ENCODE measurements at places on chromosomes 13 and 19.

GRCh38 chr13:38661010-38661675 is 25.7 kb upstream of the FREM2 start:
- no peak for DNase-seq

GRCh38 chr19:1206864-1207450 is 1.4 kb downstream of the STK11 start:
- no peak for DNase-seq

- no peak for DNase-seq
Observed at GRCh38 chr13:66313413-66313812, 916.7 kb downstream of the PCDH9 start.

GRCh38 chr13:105519771-105520170 is 1015.7 kb downstream of the EFNB2 start:
- DNase-seq: no peak

GRCh38 chr19:45716359-45717130 is 14.2 kb downstream of the FBXO46 start:
- no peak for DNase-seq

- DNase-seq: no peak
Observed at GRCh38 chr13:57925250-57925649, 293.7 kb downstream of the PCDH17 start.

DNA sequence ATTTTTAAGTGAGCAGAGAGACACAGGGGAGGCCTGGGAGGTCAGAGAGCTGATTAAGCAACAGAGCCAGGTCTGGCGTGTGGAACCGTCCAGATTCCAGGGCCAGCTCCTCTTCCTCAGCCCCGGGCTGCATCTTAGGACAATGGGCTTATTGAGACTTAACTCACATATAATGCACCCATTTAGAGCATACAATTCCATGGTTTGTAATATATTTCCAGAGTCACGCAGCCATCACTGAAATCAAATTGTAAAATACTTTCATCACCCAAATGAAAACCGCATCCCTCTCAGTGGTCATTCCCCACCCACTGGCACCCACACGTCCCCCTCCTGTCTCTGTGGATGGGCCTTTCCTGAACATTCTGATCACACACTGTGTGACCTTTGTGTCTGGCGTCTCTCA is 2.1 kb upstream of the HMG20B start:
- no peak for DNase-seq

- DNase-seq: peak; percentile 86
Observed at GRCh38 chr19:41641879-41642485, 15.1 kb upstream of the CEACAM4 start.

DNA sequence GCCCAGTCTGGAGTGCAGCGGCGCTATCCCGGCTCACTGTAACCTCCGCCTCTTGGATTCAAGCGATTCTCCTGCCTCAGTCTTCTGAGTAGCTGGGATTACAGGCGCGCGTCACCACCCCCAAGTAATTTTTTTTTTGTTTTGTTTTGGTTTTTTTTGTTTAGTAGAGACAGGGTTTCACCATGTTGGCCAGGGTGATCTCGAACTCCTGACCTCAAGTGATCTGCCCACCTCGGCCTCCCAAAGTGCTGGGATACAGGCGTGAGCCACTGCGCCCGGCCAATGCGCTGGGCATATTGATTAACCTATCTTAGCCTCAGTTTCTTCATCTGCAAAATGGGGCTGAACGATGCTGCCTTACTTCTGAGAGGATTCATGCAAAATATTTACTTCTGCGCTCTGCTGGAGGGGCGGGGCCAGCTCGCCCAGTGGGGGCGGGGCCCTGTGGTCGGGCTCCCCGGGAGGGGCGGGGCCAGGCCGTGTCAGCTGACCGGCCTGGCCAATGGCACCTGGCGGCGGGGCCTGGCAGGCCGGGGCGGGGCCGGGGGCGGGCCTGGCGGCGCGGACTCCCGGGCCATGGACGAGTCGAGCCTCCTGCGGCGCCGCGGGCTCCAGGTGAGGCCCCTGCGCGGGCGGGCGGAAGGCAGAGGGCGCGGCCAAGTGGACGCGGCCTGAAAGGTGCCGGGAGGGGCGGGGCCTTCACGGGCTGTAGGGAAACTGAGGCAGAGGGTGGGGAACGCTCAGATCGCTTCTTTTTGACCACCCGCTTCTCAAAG is at the start of gene MAST3:
MAST3 (plus strand) TSS at position 562 of the 776 bp plus-strand sequence; CDS start at position 577, 15 bp downstream.
- DNase-seq: peak; percentile 99

DNA sequence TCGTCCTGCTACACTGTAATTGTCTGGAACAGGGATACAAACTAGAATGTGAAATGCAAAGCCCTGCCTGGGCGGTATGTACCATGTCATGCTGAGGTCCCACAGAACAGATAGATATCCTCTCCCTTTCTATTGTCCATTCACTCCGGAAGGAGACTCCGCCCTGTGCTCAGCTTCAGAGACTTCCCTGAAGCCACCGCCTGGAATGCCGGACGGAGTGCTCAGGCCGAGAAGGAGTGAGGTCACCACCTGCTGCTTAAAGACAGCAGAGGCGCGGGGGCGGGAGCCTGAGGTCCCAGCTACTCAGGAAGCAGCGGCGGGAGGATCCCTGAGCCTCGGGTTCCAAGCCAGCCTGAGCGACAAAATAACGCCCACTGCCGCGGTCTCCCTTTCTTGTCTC is 890 bp upstream of the ZNF611 start:
- DNase-seq: no peak

DNA sequence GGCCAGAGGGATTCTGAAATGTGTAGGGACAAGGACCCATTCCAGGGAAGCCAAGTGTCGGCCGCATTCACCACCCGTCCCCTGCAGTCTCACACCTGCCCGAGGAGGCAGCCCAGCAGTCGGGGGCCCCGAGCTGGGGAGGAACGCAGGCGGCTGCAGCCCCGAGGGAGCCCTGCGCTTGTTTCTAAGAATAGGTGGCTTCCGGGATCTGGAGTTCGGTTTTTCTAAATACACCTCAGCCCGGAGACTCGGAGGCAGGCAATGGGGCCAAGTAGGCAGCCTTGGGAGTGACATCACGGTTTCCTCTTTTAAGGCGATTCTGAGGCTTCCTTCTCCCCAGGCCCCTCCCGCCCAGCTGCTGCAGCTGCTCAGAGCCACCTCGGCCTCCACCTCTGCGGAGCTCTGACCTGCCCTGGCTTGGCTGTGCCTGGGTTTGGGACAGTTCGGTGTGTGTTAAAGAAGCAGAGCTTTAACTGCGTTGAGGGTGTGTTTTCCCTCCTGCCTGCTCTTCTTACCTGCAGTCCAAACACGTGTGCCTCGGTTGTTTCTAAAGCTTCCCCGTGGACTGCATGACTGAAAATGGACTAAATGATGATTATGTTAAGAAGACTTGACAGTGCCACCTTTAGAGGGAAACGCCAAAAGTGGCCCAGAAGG is 80.5 kb downstream of the COL4A2 start:
- DNase-seq: no peak

DNA sequence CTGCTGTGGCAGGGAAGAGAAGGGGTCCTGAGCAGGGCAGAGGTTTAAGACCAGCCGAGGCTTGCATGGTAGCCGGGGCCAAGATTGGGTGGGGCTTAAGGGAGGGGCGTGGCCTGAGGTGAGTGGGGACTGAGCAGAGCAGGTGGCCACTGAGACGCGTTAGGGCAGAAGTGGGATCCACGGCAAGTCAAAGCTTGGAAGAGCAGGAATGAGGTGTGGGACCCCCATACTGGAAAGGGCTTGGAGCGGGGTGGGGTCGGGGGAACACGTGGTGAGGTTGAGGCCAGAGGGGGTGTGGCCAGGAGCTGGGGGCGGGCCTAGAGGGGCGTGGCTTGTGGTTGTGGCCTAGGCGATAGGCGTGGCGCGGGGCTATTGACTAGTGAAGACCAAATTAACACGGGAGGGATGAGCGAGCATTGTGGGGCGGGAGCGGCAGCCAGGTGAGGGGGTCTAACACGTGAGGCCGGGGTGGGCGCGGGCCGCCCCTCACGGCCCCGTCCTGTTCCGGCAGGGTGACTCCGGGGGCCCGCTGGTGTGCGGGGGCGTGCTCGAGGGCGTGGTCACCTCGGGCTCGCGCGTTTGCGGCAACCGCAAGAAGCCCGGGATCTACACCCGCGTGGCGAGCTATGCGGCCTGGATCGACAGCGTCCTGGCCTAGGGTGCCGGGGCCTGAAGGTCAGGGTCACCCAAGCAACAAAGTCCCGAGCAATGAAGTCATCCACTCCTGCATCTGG is 3.3 kb downstream of the CFD start:
- no peak for DNase-seq

GRCh38 chr19:3801412-3802096 is 15.4 kb upstream of the MATK start:
- DNase-seq: peak; percentile 56

DNA sequence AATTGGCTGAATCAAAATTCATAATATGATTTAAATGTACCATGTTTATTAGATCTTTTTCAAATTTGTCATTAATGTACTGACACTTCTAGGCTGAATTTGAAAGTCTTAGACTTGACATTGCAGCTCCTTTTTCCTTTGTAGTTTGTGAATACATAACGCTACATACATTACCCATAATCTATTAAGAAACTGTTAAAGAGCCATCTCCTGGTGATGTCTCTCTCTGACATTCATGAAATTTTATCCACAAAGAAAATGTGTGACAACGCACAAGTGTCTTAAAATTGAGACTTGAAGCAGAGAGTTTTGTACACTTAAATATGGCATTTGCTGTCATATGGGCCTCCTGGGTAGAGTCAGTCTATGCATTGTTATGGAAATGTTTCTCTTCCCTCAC is 320.2 kb upstream of the ARGLU1 start:
- no peak for DNase-seq

GRCh38 chr19:51093101-51093500 is 10.4 kb upstream of the KLK14 start:
- DNase-seq: no peak

DNA sequence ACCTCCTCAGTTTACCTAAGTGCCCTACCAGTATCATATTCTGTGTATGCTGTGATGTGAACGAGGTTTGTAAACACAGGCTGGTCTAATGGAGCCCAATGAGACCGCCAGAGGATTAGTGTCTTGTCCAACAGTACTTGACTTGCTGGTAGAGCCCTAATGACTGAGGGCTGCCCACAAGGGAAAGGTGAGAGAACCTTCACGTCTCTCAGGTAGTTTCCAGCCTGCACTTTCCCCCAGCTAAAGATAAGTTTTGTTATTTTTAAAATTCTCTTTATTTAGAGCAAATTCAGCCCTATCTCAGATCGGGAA is 498 bp upstream of the RBM26 start:
- DNase-seq: no peak

GRCh38 chr13:39317291-39317690 is 279.0 kb downstream of the NHLRC3 start:
- DNase-seq: no peak

- DNase-seq: no peak
Observed at GRCh38 chr13:42369071-42369797, 97.3 kb downstream of the AKAP11 start.

- no peak for DNase-seq
Observed at GRCh38 chr19:38556521-38557174, 61.1 kb downstream of the MAP4K1 start.

GRCh38 chr13:109418111-109418510 is 368.3 kb downstream of the IRS2 start:
- DNase-seq: no peak

DNA sequence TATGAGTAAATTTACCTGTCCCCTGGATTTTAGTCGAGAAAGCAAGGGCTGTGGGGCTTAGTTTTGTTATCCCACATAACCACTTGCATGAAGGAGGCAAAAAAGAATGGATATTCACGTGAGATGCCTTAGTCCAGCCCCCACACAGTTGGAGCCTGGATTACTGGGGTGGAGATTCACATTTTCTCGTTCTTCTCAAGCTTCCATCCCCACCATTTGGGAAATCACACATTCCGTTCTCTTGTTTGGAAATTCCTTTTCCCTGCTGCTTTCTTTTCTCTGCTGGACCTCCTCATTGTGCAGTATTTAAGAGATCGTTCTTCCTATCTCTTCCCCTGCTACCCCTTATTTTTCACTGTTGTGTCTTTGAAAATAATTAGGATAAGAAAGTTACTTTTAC is 45.1 kb upstream of the FARP1 start:
- DNase-seq: no peak

DNA sequence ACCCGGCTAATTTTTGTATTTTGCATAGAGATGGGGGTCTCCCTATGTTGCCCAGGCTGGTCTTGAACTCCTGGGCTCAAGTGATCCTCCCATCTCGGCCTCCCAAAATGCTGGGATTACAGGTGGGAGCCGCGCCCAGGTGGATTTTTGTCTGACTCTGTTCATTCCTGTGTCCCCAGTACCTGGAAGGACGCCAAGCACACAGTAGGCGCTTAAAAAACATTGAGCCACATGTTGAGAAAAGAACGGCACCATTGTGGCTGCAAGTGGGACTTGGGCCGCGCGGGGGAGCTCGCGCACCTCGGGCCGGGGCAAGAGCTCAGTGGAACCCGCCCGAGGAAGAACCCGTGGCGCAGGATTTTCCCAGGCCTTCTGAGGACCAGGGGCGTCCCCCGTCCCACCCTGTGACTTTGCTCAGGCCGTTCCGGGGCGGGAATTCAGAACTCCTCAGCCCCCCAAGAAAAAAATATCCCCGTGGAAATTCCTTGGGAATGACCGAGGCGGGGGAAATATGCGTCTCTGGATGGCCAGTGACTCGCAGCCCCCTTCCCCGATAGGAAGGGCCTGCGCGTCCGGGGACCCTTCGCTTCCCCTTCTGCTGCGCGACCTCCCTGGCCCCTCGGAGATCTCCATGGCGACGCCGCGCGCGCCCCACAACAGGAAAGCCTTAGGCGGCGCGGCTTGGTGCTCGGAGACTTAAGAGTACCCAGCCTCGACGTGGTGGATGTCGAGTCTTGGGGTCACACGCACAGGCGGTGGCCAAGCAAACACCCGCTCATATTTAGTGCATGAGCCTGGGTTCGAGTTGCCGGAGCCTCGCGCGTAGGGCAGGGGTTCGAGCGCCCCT is 1.4 kb upstream of the ICAM1 start:
- DNase-seq: peak; percentile 93

DNA sequence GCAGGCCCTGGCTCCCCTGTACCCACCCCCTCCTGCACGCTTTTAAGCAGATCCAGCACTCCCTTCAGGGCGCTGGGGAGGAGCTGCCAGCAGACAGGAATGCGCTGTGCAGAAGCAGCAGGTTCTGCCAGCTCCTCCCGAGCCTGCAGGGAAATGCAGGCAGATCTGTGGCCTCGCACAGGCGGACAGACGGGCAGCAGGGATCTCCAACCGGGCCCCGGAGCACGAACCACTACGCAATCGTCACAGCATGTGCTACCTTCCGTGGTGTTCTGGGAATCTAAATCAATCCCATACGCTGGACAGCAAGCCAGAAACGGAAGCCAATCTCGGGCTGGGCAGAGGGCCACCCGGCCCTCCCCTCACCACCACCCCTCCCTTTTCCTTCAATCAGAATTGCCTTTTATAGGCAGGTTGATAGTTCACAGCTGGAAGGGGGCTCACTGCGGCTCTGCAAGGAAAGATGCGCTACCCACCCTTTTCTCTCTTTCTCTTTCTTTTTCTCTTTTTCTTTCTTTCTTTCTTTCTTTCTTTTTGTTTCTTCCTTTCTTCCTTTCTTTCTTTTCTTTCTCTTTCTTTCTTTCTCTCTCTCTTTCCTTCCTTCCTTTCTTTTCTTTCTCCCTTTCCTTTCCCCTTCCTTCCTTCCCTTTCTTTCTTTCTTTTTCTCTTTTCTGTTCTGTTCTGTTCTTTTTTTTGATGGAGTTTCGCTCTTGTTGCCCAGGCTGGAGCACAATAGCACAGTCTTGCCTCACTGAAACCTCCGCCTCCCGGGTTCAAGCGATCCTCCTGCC is 99.9 kb downstream of the GNG7 start:
- no peak for DNase-seq

All from D341Med (cell line).